Activated naive CD8-positive, alpha-beta T cell treated with anti-CD3 and anti-CD28 coated beads, Interleukin-2, amount 50 U/mL, for 16 hours (primary cell): ENCODE measurements at places on chromosomes 5 and 9.

- DNase-seq: no peak
These were observed 1.2 kb downstream of the FANCC start for GRCh38 chr9:95316274-95316673.

DNA sequence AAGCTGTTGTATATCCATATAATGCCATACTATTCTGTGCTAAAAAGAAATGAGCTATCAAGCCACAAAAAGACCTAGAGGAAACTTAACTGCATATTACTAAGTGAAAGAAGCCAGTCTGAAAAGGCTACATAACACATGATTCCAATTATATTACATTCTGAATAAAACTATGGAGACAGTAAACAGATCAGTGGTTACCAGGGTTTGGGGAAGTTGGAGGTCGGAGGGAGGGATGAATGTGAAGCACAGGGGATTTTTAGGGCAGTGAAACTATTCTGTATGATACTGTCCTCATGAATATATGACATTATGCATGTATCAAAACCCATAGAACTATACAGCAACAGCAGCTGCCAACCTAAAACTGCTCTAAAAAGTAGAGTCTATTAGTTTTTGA lies 5.6 kb upstream of the RFK start:
- DNase-seq: no peak

- DNase-seq: no peak
These were observed 17.9 kb upstream of the PTGES start for GRCh38 chr9:129770741-129771140.

DNA sequence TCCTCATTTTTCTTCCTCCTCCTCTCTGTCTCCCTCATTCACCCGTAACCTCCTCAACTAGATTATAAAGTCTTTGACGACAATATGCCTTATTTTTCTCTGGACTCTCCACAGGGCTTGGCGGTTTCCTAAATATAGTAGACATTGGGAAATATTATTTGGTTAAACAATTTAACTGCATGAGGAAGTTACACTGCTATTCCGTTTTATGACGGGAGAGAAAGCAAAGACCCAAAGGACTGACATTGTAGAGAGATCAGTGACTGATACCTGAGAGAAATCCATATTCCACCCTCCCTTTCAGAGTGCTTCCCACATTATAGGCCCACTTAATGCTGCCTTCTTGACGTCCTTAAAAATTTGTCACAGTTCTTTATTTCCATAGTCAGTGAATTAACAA lies 51.2 kb downstream of the GDA start:
- DNase-seq: no peak

DNA sequence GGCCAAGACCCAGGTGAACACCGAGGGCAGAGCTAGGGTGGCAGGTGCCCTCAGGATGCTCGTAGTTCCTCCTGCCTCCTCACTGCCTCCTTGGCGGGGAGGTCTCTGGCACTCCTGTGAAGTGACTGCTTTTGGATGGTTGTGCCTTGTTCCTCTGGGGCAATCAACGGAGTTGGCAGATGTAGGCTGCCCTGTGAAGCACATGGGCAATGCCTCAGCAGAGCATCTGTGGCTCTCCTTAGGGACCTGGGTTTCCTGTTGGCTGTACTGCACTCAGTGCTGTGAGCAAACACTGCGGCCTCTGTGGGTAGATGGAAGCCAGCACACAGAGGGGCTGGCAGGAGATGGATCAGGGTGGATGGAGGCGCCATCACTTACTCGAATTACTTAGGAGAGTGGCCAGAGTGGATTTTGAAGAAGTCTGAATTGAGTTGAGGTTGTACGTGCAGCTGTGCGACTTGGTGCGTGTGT lies 71.4 kb upstream of the COL5A1 start:
- DNase-seq: no peak

DNA sequence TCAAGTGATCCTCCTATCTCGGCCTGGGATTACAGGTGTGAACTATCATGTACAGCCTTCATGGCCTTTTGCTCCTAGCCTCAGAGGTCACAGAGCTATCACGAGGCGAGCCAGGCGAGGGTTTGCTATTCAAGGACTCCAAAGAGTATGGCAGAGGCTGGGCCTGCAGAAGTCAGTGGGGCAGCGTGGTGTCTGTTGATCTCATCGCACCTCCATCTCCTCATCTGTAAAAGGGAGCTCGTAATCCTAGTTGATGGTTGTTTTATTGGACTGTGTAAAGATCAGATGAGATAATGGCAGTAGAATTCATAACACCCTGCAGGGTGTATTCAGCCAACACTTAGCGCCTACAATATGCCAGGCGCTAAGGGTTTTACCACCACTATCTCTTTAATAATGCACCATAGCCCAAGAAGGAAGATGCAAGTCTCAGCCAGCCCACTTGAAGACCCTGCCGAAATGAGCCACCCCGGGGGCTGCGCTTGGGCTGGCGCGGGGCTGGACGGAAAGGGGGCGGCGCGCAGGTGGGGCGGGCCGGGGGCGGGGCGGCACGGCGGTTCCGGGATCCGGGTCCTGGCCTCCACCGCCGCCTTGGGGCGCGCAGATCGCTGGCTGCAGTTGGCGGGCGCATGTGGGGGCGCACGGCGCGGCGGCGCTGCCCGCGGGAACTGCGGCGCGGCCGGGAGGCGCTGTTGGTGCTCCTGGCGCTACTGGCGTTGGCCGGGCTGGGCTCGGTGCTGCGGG lies at the start of gene GALNT12:
Gene GALNT12 (plus strand): TSS at position 601 of the 744 bp plus-strand sequence. CDS start 29 bp downstream, at position 630.
- peak; percentile 14 for DNase-seq

DNA sequence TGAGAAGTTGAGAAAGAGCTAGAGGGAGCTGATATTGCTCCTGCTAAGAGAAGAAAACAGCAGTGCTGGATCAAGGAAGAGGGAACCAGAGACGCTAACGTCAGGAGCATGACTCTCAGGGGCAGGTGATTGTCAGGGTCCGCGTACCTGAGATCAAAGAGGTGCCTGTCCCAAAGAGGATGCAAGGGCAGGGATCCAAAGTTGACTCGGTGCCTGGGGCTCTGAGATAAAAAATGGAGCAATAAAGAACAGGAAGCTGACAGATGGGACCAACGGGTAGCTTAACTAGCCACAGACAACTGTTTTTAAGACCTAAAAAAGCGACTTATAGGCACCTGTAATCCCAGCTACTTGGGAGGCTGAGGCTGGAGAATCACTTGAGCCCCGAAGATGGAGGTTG lies 517.8 kb downstream of the IRX1 start:
- no peak for DNase-seq

DNA sequence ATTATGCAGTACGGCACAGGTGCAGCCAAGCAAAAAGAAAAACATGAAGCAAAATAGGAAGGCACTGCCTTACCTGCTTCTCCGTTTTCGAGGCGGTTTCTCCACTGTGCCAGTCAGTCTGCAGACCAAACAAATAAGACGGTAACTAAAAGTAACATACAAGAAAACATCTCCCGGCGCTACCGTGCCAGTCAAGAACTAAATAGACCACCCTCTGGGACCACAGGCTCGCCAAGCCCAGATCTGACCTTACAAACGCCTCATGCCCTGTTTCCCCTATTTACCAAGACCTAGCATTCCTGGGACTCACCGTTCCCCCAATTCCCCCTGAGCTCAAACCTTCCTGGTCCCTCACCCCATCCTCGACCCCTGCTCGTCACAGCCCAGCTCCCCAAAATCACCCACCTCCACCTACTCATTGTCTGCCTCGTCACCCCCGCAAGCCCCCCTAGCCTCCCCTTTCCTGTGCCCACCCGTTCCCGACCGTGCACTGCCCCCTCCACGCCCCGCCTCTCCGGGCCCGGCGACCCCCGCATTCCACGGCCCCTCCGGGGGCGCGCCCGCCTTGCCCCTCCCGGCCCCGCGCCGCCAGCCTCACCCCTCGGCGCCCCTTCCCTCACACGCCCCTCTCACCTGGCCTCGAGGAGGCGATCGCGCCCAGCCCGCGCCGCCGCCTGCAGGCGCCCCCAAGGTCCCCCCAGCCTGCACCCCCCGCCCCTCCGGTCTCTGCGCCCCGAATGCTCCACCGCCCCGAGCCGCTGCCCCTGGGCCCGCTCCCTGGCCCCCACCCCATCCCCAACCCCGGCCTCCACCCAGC lies 560 bp downstream of the SCAI start:
- DNase-seq: no peak

DNA sequence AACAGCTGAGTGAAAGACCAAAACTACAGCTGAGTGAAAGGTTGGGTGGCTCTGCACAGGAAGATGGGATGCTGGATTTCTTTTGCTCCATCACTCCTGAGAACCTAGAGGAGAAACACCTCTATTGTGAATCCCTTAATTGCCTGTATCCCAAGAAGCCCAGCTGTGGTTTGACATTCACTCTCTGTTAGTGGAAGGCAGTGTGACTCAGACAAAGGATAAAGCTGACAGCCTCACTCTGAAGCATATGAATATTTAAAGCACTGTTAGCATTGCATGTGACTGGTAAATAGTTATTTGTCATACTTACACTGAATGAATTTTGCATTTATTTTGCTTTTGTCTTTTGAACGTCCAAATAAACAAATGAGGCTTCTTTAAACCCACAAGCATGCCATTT lies 367.1 kb upstream of the RIOK2 start:
- DNase-seq: no peak

DNA sequence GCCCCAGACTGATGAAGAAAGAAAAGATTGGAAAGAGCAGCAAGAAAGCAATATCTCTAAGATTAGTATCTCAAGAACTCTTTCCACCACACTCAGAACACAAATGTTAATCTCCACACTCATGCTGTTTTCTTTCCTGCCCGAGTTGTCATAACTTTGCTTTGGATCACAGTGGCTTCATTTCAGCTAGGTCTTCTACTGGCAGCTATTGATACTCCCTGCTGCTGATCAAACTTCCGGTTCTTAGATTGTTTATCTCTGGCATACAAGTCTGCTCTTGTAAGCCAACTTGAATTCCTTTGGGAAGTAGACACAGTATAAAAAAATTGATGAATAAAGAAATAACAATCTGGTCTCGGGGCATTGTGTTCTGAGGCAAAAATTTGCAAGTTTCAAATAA lies 77.7 kb upstream of the SPEF2 start:
- no peak for DNase-seq
